ENCODE measurements at places on chromosomes 13 and 19.

DNA sequence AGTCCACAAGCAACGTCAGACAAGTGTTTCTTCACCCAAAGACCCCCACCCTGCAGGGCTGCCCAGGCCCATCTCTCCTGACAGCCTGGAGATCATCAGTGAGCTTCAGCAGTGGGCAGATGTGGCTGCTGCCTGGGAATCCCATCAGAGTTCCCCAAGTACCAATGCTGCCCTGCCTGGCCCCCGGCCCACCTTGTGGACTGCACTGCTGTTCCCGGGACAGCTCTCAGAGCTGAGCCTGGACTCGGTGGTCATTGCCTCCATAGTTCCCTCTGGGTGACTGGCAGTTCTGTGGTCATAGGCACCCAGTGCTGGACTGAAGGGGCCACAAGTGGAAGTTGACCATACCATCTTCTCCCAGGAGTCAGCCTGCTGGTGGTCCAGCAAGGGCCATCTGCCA, 24.5 kb upstream of the ZNF492 start:
- no peak for DNase-seq

DNA sequence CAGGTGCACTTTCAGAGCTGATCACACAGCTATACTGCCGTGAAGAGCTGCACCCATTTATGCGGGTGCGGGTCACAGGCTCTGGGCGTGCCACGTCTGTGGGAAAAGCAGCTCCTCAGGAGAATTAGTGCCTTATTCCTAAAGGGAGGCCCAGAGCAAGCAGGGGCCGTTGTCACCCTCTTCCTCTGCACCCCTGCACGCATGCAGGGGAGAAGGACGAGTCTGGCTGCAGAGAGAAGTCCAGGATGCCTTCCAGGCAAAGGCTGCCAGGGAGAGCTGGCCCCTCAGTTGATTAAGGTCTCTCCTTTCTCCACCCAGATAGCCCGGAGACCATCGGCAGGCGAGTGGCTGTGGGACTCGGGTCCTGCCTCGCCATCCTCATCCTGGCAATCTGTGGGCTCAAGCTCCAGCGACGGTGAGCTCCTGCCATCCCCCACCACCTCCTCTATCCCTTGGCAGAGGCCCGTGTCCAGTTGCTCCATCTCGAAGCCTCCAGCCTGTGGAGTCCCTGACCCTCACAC, 3.1 kb upstream of the FFAR1 start:
- DNase-seq: no peak

DNA sequence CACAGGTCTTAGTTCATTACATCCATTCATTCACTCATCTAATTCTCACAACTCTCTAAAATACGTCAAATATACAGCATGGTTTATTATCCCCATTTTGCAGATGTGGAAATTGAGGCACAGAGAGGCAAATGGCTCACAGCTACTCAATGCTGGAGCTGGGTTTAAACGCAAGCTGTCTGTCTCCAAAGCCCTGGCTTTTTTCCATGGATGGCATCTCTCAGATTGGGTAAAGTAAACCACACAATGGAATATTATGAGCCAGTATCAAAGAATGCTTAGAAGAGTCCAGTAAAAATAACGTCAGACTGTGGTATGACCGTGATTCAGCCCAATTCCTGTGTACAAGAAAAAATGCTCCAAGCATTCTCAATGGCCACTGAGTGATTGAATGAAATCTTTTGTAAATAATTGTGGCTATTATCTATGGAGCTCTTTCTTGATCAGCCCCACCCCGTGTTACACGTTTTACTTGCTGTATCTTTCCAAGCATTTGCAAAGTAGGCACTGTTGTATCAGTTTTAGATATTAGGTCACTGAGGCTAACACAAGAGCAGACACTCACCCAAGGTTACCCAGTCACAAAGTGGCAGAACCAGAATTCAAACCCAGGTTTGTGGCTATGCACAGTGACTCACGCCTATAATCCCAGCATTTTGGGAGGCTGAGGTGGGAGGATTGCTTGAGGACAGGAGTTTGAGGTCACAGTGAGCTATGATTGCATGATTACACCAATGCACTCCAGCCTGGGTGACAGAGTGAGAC, 5.5 kb upstream of the ACP7 start:
- no peak for DNase-seq

DNA sequence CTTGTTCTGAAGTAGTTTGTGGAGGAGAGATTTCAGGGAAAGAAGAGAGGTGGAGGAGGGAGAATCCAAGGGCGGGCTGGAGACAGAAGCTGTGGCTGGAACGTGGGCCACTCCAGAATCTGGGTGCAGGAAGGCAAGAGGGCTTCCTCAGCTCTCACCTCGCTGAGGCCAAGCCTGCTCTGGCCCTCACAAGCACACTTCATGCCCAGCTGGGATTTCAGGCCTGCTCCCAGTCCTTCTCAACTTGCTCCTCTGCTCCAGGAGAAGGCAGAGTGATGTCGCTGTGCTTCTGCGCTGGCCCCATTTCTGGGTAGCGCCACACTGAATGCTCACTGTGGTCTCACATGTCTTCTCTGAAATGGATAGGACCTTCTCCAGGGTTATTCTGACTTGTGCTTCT, 328.8 kb downstream of the FGF9 start:
- no peak for DNase-seq

DNA sequence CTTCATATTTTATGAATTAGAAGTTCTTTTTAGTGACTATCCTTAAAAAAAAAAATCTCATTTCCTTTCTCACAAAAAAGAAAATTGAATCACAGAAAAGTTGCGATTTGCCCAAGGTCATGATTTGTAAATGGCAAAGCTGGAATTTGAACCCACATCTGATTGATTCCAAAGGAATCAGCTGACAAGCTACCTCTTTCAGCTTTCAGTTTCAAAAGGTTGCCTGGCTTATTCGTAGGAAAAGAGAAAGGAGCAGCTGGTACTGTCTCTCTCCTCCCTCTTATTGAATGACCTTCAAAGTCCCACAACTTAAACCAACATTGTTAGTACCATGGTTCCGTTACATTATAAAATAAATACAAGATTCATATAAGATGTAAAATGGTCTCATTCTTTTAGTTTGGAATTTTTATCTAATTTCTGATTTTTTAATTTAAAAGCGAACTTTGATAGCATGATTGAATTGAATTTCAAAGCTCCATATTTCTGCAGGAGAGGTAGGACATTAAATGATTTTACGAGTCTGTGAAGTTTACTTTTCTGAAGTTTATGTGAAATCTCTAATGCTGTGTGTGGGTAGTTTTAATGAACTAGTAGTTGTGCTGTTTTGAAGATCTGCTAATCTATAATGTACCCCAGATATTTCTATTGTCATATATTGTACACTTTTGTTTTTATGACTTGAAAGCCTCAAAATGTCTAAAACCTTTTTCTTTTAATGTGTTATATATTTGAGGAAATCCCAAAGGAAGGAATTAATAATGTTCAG, 18.5 kb upstream of the KCTD4 start:
- no peak for DNase-seq

GRCh38 chr13:96650301-96650886, 343.9 kb downstream of the OXGR1 start:
- DNase-seq: no peak

DNA sequence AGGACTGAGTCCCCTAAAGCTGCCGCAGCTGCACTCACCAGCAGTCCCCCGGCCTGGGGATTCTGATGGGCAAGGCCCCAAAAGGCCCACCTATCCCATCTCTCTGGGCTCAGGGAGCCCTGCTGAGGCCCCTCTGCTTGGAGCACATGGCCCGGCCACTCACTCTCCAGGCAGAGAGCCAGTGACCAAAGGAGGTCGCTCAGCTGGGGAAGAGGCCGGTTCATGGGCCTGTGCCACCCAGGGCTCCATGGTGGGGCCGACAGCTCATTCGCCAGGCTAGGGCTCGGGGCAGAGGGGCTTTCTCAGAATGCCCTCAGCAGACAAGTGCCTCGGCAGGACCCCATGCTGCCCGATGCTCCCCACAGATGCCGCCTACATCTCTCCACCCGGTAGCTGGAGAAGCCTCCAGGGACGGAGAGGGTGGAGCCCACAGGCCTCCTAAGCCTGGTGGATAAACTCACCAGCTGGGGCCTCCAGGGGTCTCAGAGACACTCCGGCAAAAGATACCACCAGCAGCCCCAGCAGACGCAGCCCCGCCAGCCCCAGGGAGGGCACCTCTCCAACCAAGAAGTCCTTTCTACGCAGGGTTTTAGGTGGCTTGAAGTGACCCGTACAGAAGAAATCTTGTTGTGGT, 54.4 kb downstream of the MLLT1 start:
- no peak for DNase-seq

GRCh38 chr19:54451331-54451871, 2.4 kb downstream of the LENG8 start:
- DNase-seq: no peak

- DNase-seq: no peak
Measured at GRCh38 chr13:98681049-98681448, 71.4 kb downstream of the SLC15A1 start.

- DNase-seq: no peak
Measured at GRCh38 chr13:43935878-43936277, 56.2 kb downstream of the LACC1 start.

DNA sequence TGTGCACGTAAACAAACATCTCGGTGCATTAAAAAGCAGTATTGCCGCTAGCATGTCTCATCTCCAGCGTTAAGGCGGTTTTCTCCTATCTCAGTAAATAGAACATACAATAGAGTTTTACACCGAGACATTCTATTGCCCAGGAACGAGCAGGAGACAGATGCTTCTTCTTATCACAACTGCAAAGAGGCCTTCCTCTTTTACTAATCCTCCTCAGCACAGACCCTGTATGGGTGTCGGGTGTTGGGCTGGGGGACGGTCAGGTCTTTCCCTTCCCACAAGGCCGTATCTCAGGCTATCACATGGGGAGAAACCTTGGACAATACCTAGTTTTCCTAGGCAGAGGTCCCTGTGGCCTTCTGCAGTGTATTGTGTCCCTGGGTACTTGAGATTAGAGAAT, 21.2 kb downstream of the ZNF233 start:
- DNase-seq: no peak

DNA sequence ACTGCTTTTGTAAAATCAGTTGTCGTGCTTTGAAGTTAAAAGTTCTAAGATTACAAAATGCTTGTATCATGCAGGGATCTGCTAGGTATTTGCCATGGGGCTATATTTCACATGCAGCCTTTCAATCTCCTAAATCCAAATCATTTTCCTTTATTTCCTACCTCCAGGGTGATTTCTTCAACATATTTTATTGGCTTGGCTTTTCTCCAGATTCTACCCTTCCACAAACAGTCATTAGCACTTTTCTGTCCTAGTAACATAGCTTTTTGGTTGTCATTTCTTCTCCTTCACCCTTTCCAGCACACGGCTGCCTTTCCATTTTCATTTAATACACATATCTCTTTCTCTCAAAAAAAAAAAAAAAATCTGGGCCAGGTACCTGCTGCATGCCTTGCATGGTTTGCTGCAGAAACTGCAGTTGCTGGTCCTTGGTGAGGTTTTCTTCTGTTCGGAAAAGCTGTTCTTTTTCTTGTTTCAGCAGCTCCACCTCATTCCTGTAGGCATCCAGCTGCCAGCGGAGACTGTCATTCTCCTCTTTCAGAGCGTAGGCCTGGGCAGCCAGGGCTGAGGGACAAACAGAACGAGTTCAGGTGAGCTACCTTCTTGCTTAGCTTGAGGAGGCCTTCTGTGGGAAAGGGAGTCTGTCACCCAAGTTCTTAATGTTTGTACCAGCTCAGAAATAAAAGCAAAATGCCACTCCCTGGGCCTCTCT, 274.7 kb downstream of the DNAJC15 start:
- no peak for DNase-seq

DNA sequence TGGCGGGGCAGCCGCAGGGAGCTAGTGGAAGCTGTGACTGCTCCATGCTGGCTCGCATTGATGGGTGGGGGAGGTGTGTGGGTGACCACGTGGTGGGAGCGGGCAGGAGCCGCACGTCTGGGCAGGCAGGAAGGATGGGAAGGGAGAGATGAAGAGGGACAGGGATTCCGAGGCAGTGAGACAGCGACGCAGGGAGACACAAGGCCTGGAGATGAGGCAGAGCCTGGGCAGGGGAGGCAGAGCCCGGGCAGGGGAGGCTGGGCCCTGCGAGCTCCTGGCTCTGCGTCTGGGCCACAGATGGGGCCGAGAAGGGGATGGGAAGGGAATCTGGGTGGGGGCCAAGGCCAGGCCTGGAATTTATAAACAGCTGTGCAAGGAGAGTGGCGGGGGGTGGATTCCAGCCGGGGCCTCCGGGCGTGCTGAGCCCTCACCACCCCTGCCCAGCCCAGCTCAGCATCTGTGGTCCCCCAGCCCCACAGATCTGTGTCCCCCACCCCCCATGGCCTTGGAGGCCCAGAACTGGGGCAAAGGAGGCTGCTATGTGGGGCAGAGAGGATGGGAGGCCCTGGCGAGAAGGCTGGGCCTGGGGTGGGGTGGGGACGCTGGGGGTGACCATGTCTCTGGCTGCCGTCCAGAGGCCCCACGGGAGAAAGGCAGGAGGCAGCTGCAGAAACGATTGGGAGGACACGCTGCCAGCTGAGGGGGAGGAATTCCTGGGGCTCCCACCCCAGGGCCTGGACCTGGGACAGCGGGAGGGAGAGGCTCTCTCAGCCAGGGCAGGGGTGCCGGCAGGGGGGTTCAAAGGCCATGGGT, 6.0 kb downstream of the EHD2 start:
- no peak for DNase-seq

DNA sequence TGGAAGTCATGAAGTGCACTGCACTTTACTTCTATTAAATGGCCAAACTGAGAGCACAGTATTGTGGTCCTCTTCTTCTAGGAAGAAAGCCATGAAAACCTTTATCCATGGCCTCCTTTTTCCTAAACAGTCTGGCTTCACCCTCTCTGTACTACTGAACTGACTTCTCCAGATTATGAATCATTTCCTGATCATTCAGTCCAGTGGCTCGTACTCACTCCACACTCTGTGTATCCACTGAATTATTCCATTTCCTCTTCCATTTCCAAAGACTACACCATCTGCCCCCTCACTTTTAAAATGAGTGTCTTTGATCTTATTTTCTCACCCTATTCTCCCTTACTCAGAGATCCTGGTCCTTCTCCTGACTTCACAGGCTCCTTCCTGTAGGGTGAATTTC, 29.7 kb upstream of the FREM2 start:
- no peak for DNase-seq

DNA sequence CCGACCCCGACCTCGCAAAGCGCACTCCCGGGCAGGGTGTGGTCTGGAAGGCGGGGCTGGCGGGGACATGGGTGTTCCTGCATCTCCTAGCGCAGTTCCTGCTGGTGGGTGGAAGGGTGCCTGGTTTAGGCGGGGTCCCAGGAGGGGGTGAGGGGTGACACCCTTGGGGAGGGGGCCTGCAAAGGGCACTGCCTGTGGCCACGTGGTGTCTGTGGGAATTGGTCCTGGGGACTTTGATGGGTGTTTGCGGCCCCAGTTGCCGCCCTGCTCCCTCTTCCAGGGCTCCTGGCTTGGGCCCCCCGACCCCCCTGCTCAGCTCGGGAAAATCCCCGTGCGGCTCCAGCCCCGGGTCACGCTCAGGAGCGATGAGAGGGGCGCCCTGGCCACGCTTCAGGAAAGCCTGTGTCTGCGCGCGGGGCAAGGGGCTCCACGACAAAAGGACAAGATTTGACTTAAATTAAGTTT, 19.1 kb downstream of the WTIP start:
- no peak for DNase-seq

DNA sequence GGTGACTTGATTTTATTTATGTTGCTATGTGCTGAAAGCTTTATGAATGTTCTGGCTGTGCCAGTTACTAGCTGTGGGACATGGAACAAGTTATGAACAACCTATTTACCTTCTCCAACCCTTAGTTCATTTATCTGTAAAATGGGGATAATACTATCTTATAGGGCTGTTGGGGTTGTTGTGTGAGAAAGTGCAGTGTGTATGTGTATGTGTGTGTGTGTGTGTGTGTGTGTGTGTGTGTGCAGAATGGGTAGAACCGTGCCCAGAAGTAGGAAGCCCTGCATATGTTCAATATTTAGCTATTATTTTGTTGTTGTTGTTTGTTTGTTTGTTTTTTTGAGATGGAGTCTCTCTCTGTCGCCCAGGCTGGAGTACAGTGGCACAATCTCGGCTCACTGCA, 20.4 kb downstream of the ZSWIM9 start:
- DNase-seq: no peak
